Fibroblast of skin of scalp (primary cell): ENCODE measurements at places on chromosomes 7 and 10.

DNA sequence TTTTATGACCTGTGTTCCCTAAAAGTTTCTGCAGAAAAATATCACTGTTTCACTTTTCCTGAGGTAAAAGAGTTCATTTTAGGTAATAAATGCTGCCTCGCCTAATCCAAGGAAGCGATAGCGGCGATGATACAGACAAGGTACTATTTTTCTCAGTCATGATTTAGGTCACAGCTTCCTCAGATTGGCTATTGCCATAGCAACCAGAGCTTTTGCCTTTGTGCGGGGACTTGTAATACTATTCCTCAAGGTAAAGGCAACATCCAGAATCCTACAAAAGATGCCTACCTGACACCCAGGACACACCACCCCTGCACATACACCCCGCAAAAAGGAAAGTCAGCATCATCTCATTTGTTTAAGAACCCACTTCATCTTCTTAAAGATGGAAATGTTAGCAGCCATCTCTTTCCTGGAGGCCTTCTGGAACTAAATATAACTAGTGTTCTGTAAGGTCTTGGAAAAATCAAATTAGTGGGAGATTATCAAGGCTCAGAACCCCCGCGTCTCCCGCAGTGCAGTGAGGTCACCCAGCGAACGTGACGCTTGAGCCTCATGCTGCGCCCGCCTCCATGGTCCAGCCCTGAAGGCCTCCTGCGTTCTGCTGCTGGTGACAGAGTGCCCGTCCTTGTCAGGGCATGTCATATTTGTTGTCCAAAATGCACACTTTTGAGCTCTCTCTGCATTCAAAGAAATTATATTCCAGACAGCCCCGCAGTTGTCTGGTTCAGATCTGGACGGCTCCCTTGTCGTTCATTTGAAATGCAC is 402.0 kb upstream of the RNF32 start:
- no peak for DNase-seq

DNA sequence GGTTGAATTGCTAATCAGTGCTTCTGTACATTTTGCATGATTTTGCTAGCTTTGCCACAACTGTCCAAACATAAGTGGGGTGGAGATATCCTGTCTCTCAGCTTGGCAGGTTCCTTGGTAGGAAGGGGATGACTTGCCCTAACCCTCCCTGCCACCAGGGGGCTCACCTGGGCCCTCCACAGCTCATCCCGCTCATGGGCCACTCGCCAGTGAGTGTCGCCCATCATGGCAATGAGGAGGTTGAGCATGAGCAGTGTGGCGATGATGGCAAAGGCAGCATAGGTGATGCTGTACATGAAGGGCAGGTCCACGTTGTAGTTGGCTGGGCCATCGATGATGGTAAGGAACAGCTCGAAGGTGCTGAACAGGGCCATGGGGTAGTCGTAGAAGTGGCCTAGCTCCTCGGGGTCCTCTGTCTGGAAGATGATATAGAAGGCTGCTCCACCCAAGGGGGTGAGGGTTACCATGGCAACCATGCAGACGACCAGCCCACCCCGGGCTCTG is 12.2 kb downstream of the TRPV6 start:
- DNase-seq = no peak

DNA sequence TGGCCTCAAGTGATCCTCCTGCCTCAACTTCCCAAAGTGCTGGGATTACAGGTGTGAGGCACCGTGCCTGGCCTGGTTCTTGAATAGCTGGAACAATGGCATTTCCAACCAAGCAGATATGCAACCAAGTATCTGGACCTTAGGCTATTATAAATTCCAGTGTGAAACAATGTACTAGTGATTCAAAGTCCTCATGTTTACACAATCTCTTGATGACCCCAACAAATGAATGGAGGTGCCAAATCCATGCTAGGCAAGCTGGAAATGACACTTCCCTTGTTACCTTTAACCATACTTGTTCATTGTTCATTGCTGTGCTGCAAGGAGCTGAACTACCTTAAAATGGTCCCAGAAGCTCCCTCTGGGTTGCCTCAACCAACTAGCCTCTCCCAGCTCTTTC is 282.2 kb upstream of the KLF14 start:
- DNase-seq = no peak

- peak; percentile 66 for DNase-seq
These were observed 1.0 kb upstream of the NOLC1 start for GRCh38 chr10:102150970-102151773.

GRCh38 chr10:24209946-24210491 is 1.1 kb downstream of the KIAA1217 start:
- DNase-seq = peak; percentile 55

DNA sequence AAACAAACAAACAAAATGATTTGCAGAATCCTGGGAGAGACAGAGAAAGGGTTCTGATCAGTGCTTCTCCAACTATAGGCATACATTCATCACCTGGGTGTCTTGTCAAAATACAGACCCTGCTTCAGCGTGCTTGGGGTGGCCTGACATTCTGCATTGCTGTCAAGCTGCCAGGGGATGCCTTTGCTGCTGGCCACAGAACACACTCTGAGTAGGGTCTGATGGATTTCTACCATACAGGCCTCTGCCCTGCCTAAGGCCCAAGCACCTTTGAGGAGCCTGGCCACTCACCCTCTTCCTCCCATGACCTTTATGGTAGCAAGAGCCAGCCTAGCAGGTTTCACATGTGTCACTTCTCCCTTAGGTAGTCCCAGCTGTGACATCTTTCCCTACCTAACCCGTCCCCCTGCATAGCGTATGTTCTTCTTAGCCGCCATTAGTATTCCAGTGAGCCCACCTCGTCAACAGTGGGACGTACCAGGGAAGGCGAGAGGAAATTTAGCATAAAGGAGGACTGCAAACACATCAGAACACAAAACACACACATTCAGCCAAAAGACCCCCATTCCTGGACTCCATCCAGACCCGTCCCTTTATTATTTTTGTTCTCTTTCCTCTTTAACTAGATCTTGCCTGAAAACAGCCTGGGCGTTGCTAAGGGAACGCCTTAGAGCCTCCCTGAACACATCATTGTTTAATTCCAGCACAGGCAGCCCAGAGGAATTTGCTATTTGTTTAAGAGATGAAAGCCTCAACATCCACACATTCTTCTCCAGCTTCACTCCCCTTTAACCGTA is 43.9 kb upstream of the PODXL start:
- DNase-seq = peak; percentile 60

- peak; percentile 47 for DNase-seq
These were observed 11.6 kb downstream of the IMPDH1 start for GRCh38 chr7:128398016-128398840.

DNA sequence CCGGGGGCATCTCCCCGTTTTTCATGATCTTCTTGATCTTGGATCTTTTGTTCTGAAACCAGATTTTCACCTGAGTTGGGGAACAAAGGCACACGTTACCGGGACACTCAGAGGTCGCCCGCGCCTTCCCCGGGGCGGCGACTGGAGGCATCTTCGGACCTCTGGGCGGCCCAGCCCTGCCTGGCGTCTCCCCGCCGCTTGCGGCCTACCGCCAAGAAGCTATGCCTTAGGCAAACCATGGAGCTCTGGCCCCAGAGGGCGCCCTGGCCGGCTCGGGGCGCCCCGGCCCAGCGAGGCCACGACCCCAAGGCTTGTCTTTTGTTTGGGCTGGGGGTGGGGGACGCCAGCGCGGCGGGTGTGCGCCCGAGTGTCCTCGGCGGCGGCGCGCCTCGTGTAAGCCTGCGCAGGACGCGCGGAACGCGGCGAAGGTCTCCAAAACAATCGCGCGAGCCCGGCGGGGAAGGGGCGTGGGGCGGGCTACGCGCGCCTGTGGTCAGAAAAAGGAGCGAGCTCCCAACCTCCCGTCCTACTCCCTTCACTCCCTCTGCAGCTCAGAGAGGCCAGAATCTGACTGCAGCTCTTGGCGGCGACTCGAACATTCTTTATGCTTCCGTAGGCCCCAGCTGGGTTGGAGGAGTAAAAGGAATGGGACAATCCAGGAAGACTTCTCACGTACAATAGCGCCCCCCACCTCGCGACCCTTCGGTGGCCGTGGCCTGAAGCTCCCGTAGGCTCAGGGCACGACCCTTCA is 3.5 kb downstream of the DLX5 start:
- no peak for DNase-seq

DNA sequence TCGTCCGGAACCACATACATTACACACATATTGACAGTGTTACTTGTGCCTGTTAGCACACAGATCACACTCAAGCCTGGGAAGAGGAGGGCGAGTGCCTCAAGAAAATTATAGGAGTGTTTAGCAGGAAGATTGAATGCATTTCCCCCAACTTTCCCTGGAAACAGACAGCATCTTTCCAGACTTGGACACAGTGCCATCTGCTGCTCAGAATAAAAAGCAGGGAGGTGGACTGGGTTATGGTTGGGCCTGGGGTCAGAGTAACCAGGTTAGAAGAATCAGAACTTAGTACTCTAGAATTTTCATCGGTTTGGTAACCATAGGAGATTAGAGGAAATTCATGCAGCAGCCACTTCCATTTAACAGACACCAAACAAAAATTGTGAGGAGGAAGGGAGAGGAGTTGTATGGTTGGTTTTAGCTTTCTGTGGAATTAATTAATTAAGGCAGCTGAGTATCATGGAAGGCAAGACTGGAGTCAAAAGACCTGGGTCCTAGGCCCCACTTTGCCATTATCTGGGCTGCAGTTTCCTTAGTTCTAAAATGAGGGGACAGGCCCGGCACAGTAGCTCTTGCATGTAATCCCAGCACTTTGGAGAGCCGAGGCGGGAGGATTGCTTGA is 43.4 kb upstream of the OPTN start:
- peak; percentile 18 for DNase-seq

- DNase-seq = no peak
These were observed 96.4 kb upstream of the CACNA2D1 start for GRCh38 chr7:82539969-82540368.

DNA sequence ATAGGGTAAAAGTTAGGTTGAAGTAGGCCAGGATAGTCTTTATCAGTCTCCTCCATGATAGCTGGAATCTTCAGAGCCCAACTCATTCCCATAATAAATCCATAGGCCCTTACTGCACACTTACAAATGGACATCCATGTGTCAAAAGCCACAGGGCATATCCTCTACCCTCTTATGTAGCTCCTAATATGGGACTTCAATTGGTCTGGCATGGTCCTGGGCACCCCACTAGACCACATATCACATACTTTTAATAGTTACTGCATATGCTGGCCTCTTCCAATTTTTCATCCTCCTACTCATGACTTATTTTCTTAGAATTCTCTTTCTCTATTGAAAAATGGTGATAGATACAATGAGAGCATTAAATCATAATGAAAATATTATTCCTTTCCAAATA is 169.3 kb downstream of the MAGI2 start:
- DNase-seq = peak; percentile 78

DNA sequence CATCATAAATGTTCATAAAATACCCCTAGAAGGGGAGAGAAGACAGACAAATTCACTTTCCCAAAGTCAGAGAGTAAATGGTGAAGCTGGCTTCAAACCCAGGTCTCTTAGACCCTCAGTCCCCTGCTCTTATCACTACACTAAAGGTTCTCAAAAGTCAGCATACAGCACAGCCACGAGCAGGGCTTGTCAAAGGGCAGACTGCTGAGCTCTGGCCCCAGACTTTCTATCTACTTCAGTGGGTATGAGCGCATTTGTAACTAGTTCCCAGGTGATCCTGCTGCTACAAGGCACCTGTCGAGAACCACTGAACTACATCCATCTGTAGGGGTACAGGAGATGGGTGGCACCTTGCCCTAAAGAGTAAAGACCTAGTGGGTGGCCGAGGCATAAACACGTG is 91.5 kb downstream of the SORBS1 start:
- DNase-seq = no peak

DNA sequence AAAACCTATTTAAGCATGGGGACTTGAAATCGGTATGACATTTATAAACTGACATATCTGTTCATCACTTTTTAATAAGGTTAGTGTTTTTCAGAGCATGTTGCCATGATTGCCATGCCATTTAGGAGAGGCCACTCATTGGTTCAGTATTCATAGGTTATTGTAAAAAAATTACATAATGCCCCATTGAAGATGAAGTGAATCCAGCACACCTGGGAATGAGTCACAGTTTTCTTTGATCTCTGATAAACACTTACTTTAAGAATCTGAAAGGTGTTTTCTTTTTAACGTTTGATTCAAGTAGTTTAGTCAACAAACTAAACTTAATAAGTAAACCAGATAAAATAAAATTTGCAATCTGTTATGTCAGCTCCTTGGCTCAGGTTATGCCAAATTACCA is 278.3 kb downstream of the ARL4A start:
- DNase-seq = no peak
